ENCODE measurements at places on chromosomes 12 and 14.

GRCh38 chr12:124440841-124441381, 126.5 kb downstream of the NCOR2 start:
- no peak for DNase-seq

DNA sequence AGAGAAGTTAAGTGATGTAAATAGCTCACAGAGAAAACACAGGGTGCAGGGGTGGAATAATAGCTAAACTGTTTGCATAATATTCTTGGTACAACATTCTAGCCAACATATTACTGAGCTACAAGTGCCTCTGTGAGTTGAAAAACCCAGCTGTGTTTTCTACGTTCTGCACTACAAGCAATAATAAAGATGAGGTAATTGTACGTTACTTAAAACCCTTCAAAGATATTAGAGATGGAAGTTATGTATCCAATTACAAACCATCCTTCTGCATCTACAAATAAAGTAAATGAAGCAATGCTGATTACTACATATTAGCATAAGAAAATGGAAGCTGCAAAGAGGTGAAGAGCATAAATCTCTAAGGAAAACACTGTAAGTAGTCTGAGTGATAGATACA, 271.4 kb downstream of the SSPN start:
- no peak for DNase-seq

DNA sequence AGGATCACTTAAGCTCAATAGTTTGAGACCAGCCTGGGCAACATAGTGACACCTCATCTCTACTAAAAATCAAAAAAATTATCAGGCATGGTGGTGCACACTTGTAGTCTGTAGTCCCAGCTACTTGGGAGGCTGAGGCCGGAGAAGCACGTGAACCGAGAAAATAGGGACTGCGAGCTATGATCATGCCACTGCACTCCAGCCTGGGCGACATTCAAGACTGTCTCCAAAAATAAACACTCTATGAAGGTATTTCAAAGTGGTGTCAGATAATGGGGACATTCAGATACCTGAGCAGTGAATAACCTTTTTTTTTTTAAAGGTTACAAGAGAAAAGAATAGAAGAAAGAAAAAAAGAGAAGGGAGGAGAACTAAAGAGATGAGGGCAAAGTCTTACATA, 98.1 kb downstream of the MED13L start:
- no peak for DNase-seq

GRCh38 chr12:98355322-98355721, 160.1 kb upstream of the TMPO start:
- DNase-seq = no peak

DNA sequence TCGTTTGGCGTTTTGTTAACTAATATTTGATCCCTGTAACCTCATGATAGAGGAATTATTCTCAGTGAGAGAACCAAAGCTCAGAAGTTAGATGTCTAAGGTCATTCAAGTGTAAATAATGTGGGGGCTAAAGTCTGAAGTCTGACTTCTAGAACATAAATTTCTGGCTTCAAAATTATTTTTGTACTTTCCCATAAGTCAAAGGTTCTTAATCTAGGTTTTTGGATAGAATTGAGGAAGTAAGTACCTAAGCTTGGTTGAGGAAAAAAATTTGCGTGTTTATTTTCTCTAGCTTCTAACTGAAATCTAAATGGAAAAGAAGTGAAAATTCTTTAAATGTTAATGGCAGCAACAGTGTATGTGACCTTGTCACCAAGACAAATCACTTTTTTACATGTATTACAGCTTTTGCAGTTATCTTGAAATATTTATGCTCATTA, 2.3 kb downstream of the LARP4 start:
- DNase-seq = no peak

GRCh38 chr12:88665071-88665470, 84.8 kb upstream of the KITLG start:
- no peak for DNase-seq

DNA sequence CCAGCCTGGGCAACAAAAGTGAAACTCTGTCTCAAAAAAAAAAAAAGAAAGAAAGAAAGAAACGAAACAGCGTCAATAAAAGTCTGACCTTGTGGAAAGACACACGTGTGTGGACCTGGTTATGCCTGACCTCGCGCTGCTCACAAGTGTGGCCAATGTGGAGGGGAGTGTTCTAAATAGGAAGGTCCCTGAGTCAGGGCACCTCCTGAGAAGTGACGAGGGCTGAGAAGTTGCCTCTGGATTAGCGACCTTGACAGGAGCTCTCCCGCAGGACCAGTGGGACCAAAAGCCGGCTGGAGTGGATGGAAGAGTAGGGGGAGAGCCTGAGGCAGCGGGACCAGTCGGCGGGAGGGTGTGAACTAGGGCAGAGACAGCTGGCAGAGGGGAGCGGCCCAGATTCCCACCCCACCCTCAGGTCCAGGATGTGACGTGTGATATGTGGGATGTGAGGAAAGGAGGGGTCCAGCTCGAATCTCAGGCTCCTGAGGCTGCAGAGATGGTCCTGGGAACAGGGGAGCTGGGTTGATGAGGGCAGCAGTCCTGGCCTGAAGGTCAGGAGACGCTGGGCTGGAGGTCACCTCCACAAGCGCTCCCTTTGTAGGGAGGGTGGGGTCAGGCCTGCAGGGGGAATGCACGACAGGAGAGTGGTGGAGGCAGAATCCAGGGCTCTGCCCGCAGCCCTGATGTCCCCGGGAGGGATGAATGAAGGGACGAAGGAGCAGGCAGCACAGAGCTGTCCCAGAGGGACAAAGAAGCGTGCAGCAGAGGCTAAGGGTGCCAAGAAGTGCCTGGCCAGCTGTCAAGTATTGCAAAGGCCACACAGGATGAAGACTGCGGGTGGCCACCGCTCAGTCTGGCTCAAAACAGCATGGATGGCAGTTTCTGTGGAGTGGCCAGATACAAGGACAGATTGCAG, 24.8 kb upstream of the GPR68 start:
- no peak for DNase-seq

GRCh38 chr12:5123921-5124320, 80.2 kb downstream of the KCNA5 start:
- no peak for DNase-seq

DNA sequence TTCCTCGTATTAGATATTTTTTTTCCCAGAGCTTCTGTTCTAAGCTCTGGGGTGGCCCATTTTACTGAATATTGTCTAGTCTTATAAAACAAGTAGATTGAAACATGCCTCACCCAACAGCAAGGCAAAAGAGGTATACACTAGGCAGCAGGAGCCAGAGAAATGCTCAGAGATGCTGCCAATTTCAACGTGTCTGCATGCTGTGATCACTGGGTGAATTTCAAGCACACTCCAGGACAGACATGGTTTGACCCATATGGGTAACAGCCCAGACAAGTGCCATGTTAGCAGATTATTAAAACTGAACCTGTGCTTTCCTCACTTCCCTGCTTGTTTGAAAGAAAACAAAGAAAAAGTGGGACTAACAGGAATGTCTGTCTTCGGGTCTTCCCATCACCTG, 321.3 kb downstream of the MED13L start:
- DNase-seq = no peak

GRCh38 chr12:6292606-6293005, 17.9 kb upstream of the PLEKHG6 start:
- DNase-seq = no peak

DNA sequence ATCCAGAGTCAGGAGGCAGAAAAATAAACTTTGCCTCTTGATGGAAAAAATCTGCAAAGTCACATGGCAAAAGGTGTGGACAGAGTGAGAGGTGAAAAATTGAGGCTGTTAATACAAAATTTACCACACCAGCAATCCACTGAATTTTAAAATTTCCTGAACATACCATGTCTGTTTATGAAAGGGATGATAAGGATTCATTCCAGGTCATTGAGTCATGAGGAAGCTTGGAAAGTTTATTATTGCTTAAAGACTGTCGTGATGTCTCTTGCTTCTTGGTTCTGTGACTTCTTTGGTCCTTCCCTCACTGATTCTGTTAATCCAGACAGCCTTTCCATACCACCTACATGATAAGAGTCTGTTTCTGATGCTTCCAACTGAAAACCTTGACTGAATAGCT, 73.2 kb downstream of the TTC6 start:
- DNase-seq = no peak

DNA sequence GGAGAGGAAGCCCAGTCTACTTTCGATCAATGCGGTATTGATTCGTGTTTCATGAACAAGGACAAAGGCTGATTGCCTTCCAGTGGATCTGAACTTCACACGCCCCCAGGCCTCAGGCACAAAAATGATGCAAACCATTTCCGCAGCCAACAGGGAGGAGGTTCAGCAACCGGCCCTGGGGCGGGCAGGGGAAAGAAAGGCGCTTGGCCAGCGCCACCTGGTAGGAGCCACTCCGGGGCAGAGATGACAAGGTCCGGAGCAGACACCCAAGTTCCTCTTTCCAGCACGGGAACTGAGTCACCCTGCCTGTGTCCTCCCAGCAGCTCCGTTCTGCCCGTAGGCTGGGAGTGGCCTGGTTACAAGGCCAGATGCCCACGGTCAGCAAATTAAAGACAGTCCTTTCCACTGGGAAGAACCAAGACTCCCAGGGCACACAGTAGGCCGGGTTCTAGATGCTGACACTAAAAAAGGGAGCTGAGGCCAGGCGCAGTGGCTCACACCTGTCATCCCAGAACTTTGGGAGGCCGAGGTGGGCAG, 136.3 kb downstream of the SCARB1 start:
- DNase-seq = no peak

DNA sequence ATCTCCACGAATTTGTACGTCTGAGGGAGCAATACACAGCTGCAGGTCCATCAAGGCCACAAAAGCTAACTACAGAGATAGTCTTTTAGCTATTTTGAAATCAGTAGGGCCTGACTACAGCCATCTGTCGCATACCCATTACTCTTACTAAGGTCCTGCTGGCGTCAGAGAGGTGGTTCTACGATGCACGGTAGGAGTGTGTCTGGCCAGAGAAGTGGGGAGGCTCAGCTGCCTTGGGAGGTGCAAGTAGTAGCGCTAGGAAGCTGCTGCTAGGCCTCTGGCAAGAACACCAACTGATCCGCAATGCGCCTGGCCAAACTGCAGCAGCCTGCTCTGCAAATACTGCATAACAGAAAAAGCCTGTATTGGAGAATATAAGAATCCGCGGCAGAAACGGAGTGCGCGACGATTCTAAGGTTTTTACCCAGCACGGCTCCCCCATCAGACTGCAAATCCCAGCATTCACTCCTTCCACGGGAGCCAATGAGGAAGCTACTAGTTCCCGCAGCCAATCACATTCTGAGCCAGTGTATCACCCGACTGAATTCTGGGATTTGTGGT, 743 bp upstream of the CAND1 start:
- DNase-seq = peak; percentile 96

DNA sequence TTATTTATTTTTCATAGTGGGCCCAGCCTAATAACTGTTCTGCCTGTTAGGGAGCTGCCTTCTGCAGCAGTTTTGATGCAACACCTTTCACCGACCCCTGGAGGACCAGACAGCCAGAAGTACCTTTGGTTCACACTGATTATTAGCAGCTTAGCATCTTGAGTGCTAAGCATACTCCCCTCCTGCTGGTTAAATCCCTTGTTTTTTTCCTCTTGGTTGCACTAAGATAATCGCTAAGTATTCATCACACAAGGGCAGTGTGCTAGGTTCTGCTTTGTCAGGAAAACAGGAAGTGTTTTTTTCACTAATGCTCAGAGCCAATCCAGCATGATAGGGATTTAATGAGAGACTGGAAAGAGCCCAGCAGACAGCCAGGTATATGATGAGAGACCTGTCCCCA, 437.0 kb downstream of the FUT8 start:
- no peak for DNase-seq

GRCh38 chr14:68714991-68715924, 77.6 kb downstream of the ZFP36L1 start:
- no peak for DNase-seq

DNA sequence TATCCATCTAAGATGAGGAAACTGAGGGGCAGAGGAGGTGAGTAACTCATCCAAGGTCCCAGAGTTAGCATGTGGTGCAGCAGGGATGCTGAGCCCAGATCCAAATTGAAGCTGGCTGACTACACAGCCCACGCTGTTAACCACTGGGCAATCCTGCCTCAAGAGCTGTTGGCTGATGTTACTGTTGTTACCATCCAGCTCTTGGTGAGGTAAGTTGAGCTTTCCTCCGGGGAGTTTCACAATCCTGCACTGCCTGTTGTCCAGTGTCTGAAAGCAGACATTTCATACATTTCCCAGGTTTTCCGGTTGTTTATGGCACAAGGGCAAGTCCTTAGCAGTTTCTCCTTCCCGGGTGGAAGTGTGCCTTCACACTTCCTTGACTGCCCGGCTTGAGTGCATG, 14.5 kb downstream of the CYP46A1 start:
- no peak for DNase-seq

DNA sequence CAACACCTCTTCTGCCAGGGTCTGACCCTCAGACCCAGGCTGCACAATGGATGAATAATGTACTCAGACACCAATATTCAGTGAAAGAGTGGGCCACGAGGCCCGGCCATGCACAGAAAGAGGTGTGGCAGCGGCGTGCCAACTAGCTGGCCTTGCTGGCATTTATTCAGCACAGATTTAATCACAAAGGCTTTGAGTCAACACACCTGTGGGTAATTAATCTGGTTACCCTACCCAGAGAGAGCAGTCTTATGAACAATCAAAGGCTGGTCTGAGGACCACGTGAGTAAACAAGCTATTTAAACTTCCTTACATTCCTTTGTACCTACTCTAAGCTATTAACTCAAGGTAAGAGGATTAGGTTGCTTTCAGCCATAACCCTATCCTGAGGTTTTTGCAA, 324.8 kb downstream of the C12orf50 start:
- DNase-seq = no peak

Data from NT2/D1 (cell line).